IPS DF 19.7 (cell line): ENCODE measurements at places on chromosomes 11 and 22.

GRCh38 chr11:71962428-71963038 is 33.7 kb downstream of the RNF121 start:
- no peak for DNase-seq

- no peak for DNase-seq
Measured at GRCh38 chr11:19670030-19670791, 42.4 kb upstream of the NAV2 start.

- no peak for DNase-seq
Measured at GRCh38 chr11:104275992-104276391, 112.0 kb upstream of the PDGFD start.

GRCh38 chr11:60974726-60975125 is 3.2 kb downstream of the CD6 start:
- DNase-seq, result no peak

DNA sequence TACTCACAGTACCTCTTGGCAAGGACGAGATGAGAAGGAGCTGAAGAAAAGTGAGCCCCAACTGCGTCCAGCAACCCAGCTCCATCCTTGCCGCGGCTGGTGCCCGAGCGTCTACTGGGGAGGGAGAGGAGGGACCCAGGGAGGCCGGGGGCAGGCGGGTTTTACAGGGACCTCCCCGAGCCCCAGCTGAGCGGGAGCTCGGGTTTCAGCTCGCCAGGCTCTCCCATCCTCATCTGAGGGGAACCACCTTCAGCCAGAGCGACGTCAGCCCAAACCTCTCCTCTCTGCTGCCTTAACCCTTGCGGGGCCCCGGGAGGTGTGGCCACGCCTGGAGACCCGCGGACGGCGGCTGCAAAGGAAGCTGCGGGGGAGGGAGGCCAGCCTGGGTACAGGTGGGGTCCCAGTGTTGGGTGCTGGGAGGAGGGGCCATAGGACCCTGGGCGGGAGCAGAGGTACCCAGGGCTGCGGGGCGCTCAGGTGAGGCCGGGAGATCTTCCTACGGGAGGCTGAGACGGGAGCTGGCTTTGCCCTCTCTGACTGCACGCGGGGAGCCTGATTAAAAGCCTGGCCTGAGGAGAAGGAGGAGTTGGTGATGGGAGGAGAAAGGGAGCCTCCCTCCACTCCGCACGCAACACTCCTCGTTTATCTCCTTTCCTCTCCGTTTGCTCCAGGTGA is at the start of gene PAMR1:
Gene PAMR1, minus strand, starts transcription at position 116 of the 675 bp plus-strand sequence. Its CDS starts 31 bp downstream, at position 85.
- peak; percentile 28 for DNase-seq

DNA sequence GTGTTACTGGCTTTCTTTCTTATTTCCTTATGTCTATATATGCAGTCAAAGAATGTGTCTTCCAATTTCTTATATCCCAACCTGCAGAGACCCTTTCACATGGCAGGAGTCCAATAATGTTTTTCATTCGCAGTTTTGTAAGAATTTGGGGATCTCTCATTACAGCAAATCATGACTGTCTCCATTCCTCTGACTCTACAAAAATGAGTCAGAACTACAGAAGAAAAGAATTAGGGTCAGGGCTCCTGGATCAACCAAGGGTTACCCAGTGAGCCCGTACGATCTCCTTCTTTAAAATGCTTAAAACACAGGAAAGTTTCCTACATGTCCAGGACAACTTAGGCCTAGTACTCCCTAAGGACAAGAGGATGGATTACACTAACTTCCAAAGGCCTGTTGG is 42.2 kb downstream of the RPUSD4 start:
- no peak for DNase-seq

DNA sequence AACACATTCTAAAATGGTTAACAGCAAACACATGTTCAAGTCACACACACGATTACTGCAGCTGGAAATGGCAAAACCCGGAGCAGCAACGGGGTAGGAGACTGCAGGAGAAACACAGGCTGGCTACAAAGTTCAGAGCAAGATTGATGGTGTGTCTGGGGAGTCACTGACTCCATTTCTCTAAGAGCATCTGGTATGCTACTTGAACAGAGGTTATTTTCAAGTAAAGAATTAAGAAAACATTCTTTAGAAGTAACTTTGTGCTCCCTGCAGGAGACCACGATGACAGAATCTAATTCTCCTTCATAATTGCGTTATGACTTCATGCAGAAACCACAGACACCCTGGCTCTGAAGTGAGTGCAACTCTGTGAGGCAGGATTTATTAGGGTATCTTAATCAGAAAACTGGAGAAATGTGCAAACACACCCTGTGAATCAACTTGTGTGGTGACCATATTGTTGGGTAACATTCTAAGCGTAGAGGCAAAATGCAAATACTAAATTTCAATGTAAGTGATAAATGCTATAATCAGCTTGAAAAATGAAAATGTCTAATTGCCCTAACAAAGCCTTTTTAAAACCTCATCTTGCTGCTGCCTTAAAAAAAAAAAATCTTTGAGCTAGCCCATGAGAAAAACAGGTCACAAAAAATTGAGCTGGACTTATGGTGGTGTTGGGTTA is 303.0 kb downstream of the CADM1 start:
- no peak for DNase-seq

DNA sequence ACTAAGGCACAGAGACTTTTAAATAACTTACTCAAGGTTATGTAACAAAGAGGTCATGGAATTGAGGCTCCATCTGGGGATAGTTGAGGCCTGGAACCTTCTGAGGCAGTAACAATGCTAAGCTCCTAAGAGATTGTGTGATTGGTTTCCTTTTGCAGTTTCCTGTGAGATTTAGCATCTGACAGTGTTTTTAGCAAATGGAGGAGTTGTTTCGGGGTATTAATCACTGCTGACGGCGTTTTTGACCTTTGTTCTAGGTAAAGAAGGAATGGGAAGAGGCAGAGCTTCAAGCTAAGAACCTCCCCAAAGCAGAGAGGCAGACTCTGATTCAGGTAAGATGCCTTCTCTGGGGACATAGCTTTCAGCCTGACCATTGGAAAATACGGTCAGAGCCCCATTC is 32.1 kb upstream of the ST14 start:
- DNase-seq, result no peak

DNA sequence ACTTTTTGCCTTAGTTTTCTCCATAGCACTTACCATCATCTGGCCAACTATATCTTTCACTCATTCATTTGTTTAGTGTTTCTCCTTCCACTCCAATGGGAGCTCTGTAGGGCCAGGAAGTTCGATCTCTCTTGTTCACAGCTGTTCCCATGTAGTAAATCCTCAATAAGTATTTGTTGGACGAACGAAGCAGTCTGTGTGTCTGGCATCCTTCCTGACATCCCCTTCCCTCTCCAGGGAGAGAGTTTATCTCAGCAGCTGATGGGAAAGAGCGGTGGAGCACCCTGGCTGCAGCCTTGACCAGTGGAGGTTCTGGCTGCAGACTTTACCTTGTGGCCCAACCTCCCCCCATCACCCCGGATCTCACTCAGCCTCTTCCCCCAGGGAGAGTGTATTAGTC is 141.7 kb downstream of the CHST1 start:
- DNase-seq, result no peak

DNA sequence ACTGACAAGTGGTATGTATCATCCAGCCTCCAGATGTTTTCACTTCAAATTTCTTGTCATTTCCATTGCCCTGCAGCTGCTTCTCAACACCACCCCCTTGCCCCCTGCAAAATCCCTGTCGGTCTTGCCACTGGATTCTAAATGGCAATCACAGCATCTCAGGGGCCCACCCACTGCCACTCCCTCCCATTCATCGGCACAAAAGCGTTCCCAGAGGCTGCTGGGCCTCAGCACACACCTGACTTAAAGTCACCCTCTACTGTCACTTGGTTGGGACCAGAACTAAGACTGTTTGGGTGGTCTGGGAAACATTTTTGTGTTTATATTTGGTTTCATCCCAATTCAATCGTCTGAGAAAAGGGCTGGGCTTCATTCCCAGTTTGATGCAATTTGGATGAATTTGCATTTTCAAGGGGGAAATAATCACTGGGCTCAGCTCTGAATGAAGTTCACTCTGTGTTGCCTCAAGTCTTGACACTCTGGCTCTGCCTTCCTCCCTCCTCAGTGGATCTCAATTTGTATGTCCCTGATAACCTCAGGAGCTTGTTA is 27.1 kb downstream of the SYT13 start:
- DNase-seq, result no peak

DNA sequence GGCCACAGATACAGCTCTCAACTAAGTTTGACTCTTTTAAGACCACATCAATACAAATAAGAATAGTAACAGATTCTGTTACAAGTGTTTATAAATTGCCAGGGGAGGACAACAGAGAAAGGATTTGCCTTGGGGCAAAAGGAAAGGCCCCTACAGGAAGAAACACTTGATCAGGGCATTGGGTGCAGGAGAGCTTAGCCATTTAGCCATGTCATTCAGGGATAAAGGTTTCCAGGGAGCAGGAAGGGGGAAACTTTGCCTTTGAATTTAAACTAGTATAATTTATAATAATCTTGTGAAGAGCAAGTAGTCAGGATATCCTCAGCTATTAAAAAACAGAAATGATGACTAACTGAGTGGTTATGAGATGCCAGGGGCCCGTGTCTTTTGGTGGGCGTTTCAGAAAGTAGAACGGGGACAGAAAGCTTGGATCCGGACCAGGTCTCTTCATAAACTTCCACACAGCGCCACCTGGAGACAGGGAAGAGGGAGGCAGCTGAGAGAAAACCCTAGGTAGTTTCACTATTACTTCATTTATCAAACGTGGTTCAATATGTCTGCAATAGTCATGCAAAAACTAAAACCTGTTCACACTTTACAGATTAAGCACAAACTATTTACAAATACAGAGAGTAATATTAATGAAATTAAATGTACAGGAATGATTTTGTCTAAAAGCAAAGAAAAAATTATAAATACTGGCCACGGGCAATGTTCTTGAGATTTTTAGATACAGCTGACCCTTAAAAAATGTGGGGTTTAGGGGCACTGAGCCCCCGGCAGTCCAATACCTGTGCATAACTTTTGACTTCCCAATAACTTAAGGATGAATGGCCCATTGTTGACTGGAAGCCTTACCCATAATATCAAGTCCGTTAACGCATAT is 11.0 kb upstream of the SLC5A4 start:
- DNase-seq, result peak; percentile 12

GRCh38 chr22:30802202-30803166 is 107.8 kb downstream of the OSBP2 start:
- peak; percentile 50 for DNase-seq

GRCh38 chr11:117875382-117876058 is 938 bp downstream of the FXYD6 start:
- DNase-seq, result no peak

DNA sequence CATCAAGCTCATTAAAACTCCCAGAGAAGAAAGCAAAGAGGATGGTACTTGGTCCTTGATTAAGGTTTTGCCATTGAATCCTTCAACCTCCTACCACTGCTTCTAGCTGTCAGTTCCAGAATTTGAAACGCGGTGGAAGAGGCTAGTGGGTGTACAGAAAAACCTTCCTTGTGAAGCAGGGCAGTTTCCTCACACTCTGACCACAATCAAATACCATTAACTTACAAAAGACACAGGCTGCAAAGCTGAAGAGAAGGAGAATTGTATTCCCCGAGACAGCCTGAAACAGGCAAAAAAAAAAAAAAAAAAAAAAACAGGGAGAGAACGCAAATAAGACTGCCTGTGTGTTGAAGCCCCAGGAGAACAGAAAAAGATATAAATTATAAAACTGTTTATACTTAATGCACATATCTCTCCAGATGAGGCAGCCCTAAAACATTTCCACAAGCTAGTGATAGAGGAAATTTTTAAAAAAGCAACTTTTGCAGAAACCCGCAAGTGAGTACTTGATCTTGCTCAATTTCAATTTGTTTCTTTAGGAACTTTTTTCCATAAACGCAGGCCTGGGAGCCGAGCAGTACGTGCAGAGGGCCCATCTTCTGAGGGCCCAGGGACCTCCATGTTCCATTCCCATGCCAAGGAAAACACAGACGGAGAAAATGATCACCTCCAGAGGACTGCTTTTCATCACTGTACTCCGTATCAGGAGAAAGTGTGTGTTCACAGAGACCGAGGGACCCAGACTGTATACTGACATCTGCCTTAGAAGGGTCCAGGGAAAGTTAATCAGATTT is 218.7 kb upstream of the BLID start:
- DNase-seq, result no peak

DNA sequence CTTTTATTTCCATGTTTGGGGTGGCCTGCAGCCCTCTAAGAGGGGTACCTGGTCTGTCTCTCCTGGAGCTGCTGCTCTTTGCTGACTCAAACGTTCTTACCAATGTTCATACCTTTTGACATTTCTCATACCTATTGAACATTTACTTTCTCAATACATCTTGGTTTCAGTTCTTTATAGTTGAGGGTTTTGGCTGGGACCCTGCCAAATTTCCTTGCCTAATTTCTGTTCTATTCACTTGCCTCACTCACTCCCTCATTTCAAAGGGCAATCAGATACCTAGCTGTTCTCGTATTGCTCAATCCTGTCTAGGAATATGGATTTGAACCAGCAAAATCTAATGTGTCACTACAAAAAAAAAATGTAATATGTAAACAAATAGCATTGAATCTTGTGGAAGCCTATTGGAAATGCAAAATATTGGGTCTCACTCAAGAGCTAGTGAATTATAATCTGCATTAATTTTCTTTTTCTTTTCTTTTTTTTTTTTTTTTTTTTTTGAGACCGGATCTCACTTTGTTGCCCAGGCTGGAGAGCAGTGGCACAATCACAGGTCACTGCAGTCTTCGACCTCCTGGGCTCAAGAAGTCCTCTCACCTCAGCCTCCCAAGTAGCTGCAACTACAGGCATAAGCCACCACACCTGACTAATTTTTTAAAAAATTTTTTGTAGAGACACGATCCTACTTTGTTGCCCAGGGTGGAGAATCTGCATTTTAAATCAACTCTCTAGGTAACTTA is 7.5 kb downstream of the OR6M1 start:
- DNase-seq, result no peak

DNA sequence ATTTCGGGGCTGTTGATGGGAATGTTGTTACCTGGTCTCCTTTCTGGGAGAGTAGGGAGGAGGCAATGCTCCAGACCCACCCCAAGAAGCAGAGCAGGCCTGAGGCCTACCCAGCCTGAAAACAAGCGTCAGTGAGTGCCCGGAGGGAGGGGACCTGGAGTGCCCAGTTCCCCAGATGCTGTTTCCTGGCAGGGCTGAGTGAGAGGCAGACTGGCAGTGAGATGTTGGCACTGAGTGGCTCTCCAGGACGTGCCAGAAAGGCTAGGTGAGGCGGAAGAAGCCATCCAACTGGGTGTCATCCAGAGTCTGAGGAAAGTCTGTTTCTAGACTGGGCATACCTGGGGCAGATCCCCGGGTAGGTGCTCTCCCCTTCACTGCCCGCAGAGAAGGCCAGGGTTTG is 1.3 kb downstream of the POU2F3 start:
- DNase-seq, result no peak

DNA sequence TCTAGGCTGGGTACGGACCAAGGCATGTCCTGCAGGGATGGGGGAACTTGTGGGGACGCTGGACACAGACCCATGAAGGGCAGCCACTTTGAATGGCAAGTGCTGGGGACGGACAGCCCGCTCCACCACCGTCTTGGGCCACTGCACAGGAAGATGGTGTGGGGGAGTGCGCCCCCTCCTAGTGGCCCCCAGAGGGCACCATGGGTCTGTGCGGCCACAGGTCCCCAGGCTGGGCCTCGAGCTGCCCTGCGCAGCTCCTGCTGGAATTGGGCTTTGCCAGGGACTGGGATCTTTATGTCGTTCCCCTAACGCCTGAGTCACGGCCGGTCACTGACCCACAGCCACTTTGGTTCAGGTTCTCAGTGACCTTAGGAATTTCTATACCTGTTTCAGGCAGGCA is 44.4 kb downstream of the NAT10 start:
- DNase-seq, result no peak

GRCh38 chr22:19818324-19819207 is 36.1 kb downstream of the GNB1L start:
- DNase-seq, result no peak
